ENCODE measurements at places on chromosomes 11 and 22.

DNA sequence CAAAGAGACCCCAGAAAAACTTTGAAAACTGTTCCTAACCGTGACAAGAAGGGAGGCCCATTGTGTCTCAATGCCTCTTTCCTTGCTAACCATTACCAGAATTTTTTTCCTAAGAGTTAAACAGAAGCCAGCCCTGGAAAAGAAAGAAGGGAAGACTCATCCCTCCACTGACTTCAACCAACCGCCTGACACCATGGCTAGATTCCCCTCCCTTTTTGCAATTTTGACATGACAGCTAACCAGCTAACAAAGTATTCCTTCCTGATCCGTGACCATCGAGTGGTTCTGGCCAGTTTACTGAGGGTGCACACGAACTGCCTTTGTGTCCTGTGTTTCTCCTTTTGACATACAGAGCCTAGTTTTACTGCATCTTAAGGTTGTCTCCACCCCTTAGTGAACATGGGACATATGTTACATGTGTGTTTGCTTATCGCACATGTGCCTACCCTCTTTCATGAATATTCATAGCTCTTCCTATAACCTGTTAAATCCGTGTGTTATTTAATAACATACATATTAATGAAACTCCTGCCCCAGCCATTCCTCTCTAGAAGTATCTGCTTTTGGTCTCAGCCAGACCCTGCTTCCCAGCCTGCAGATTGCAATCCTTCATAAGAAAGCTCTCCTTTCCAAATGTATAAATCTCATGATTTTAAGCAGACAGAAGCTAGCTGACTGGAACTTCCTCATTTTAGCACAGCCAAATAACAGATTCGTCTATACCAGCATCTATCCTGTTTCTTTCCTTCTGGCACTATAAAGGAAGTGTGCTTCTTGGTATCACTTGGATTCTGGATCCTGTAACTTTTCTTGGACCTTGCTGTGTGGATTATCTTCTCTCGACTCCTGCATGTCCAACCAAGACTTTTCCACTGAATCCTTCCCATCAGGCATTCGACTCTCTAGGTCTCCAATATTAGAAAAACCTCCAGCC lies 37.8 kb downstream of the RASSF10 start:
- DNase-seq = no peak

DNA sequence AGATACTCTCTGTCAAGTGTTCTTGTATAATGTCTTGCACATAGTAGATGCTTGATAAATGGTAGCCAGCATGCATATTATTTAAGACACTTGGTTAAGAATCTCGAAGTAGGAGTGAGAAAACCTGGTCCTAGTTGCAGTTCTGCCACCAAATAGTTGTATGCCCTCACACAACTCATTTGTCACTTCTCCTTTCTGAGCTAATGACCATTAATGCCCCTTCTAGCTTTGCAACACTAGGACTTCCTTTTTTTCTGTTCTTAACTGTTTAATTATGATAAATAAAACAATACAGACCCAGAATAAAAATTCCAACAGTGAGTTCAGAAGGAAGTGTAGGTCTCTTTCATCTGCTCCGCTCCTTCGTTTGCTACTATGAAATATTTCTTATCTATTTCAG lies 453.6 kb downstream of the TMEM135 start:
- no peak for DNase-seq

DNA sequence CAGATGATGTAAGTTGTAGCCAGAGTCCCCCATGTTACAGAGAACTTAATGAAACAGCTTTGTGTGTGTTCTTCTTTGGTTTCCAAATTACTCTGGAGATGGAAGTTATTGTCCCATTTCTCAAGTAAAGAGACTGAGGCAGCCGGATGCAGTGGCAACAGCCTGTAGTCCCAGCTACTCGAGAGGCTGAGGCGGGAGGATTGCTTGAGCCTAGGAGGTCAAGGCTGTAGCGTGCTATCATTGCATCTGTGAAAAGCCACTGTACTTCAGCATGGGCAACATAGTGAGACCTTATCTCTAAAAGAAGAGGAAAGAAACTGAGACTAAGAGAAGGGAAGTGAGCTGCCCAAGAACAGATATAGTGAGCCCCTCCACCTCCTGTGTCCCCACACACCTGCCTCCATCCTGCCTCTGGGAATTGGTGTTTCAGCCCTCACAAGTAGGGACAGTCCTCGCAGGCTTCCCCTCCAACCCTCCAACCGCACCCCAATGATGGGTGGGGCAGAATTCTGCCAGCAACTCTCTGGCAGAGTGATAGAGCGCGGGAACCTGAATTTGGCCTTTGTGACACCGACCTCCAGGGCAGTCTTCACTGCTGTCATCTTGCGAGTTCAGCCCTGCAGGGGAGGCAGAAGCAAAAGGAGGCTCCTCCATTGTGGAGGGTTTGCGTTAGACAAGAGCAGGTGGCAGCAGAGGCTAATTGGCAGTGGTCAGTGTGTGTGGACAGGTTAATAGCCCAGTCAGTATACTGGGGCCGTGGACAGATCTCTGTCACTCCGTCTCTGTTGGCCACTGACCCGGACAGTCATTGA lies 1.6 kb downstream of the PDXP start:
- peak; percentile 37 for DNase-seq

- DNase-seq = no peak
These were observed 457.2 kb upstream of the CADM1 start for GRCh38 chr11:115961159-115962003.

DNA sequence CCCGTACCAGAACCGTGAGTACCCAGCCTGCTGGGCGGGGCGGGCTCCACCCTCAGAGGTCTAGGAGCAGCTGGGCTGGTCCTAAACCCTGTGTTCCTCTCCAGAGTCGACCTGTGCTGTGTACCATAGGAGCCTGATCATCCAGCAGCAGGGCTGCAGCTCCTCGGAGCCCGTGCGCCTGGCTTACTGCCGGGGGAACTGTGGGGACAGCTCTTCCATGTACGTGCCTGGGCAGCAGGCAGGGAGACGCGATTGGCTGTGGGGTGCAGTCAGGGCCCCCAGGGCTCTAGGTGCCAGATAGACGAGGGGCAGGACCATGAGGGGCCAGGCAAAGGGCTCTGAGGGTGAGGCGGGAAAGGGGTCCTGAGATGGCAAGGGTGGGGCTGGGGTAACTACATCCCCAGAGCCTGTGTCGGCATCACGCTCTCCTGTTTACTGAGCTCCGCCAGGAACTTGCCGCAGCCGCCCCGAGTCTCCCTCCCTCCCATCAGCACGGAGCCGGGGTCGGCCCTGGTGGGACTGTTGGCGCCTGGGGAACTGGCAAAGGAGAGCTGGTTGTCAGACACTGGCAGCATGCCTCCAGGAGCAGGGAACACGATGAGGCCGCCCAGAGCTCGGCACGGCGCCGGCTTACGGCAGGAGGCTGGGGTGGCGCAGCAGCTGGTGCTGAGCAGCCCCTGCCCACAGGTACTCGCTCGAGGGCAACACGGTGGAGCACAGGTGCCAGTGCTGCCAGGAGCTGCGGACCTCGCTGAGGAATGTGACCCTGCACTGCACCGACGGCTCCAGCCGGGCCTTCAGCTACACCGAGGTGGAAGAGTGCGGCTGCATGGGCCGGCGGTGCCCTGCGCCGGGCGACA lies 22.9 kb upstream of the MUC5B start:
- no peak for DNase-seq

DNA sequence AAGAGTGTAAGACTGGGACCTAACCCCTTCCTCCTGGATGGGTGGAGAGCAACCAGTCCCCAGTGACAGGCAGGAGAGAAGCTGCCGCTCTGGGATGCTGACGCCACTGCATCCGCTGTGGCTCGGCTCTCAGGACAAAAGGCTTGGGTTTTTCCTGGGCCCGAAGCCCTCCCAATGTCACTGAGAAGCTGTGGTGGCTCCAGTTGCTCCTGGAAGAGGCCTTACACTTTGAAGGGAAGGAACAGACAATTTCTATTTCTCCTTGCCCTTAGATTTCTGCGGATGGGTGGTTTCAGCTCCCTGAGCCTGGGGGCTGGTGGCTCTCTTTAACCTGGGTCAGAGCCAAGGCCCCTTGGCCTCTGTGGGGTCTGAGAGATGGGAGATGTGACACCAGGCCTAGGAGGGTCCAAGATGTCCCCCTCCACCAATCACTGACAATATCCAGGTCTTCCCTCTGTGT lies 21.4 kb downstream of the TPBGL start:
- DNase-seq = no peak

GRCh38 chr22:48186146-48186790 lies 1423.8 kb downstream of the TBC1D22A start:
- DNase-seq = no peak

GRCh38 chr11:62001450-62002191 lies 34.2 kb upstream of the FTH1 start:
- DNase-seq = no peak

DNA sequence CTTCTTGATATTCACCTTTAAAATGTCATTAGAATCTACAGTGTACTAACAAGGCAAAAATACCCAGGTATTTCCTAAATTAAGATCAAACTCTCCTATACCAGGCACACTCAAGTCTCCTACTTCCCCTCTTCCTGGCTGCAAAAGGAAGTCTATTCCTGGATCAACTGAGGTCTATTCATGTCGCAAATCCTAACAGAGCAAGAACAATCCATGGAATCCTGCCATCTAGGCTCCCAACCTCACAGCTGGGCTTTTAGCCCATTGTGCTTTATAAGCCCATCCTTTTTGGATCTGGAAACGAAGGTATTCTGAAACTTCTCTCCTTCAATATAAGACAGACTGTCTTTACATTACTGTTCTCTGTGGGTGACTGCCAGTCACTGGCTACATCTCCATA lies 161.8 kb downstream of the SOX6 start:
- DNase-seq = no peak

DNA sequence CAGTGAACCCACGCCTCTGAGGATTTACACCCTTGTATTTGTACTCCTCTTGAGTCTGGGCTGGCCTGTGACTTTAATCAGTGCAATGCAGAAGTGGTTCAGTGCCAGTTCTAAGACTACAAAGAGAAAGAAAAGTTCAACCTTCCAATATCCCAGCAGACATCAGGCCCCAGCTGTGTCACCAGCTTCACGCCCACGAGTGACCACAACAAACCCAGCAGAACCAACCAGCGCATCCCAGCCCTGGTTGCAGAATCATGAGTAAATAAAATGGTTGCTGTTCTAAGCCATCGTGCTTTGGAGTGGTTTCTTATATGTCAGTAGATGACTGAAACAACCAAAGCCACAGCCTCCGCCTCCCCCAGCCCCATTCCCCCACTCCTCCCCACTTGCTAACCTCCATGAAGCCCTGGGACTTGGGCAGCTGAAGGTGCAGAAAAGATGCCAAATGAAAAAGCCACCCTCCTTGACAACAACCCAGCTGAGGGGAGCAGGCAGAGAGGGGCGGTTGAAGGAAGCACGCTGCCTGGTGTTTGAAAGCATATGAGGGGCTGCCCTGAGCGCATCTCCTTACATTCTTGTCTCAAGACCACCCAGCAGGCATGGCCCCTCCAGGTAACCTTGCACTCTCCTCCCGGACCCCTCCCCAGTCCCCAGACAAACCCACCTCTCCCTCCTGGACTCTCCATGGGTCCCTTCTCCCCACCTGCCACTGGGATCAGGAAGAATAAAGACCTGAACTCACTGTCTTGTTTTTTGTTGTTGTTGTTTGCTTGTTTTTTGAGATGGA lies 20.9 kb downstream of the TSKU start:
- DNase-seq = no peak

DNA sequence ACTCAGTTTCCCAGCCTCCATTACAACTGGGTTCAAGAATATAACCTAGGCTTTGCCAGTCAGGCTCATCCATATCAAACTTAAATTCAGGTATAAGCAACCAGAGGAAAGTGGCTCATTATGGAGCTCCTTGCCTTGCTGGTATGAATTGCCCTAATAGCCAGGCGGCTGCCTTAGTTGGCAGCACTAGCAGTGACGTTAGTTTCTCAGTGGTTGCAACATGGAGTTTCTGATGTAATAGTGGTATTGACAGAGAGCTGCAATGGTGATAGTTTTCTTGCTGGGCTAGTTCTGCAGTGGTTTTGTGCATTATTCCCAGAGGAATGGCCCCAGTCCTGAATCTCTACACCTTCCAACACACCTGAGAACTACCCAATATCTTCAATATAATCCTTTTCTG lies 3.8 kb upstream of the TMEM123 start:
- no peak for DNase-seq

DNA sequence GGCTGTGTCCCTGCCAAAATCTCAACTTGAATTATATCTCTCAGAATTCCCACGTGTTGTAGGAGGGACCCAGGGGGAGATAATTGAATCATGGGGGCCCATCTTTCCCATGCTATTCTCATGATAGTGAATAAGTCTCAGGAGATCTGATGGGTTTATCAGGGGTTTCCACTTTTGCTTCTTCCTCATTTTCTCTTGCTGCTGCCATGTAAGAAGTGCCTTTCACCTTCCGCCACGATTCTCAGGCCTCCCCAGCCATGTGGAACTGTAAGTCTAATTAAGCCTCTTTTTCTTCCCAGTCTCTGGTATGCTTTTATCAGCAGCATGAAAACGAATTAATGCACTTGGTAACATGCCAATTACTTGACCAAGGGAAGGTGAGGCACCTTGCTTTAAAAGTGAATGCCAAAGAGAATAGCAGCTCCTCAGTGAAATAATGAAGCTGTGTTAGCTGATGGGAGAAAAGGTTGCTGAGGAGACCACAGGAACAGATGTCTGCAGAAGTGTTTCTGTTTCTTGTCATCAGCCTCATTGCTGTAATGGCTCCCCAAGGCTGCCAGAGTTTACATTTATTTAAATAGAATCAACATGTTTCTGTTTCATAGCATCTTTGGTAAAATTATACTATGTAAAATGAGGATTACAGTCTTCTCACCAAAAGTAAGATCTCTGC lies 89.0 kb upstream of the CD44 start:
- DNase-seq = no peak

DNA sequence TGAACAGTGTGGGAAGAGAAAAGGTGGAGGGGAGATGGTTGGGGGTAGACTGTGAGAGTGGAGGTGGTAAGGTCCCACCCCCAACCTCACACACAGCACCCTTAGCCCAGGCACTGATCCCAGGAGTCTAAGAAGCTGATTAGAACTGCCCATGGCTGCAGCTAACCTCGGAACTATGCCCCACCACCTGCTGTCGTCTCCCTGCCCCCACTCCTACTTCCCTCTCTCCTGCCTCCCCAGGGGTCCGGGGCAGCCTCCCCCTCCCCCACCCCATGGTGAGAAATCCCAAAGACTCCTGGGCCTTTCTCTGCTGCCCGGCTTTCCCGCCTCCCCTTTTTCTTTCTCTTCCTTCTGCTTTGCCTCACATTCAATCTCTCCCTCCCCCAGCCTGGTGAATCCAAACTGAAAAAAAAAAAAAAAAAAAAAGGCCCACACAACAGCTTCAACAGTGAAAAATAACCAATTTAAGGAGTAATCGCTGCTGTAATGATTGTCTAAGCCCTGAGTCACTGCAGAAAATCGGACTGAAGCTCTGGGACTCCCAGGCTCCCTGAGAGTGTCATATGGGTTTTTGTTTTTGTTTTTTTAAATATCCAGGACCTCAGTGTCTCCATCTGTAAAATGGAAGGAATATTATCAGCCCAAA lies 9.6 kb upstream of the TP53I11 start:
- no peak for DNase-seq

GRCh38 chr11:17597770-17598169 lies 50.7 kb downstream of the OTOG start:
- no peak for DNase-seq

Data from OCI-LY7 (cell line).